ENCODE measurements at places on chromosomes 7 and 10.
A peak's percentile ranks its signal among the peaks of the same experiment; 100 is the strongest.

GRCh38 chr7:151342102-151342646 is 562 bp downstream of the NUB1 start:
- no peak for DNase-seq
- H3K4me1 ChIP-seq: peaks cover 29% of the 10 kb centered on the region
- H3K27me3 ChIP-seq: no peaks in the 10 kb centered on the region

GRCh38 chr10:50527442-50528043 is 96.2 kb downstream of the SGMS1 start:
- no peak overlapping the region for H3K27ac ChIP-seq
- no peak overlapping the region for H3K4me3 ChIP-seq
- H3K36me3 ChIP-seq: no peaks in the 10 kb centered on the region
- no peak for DNase-seq
- no peaks in the 10 kb centered on the region for H3K27me3 ChIP-seq
- no peaks in the 10 kb centered on the region for H3K4me1 ChIP-seq

DNA sequence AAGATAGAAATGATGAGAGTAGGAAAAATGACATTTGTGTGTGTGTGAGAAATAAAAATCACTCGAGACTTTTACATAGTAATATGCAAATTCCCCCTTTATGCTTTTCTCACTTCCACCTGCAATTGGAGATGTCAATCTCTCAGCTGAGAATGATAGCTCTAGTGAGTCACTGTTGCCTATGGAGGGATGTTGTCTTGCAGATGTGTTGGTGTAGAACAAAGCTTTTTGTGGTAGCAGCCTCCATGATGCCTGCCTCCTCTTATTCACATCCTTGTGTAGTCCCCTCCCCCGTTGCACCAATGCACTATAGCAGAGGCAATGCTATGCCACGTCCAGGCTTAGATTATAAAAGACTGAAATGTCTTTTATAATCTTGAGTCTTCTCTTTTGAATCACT is 33.8 kb downstream of the SPAG6 start:
- H3K27ac ChIP-seq: no peak overlapping the region
- no peaks in the 10 kb centered on the region for H3K36me3 ChIP-seq
- H3K27me3 ChIP-seq: no peaks in the 10 kb centered on the region
- no peak overlapping the region for H3K4me3 ChIP-seq

GRCh38 chr7:28207486-28208158 is 27.0 kb upstream of the JAZF1 start:
- H3K27me3 ChIP-seq: no peaks in the 10 kb centered on the region
- no peak for DNase-seq
- no peaks in the 10 kb centered on the region for H3K4me1 ChIP-seq
- no peak overlapping the region for H3K27ac ChIP-seq
- H3K36me3 ChIP-seq: no peaks in the 10 kb centered on the region
- no peak overlapping the region for H3K4me3 ChIP-seq

- H3K36me3 ChIP-seq: no peaks in the 10 kb centered on the region
- H3K4me1 ChIP-seq: peaks cover 17% of the 10 kb centered on the region
- no peaks in the 10 kb centered on the region for H3K27me3 ChIP-seq
- peak; percentile 48 for DNase-seq
These were observed 6.9 kb downstream of the C10orf62 start for GRCh38 chr10:97596101-97597082.

GRCh38 chr7:29120955-29121354 is 25.4 kb downstream of the CPVL start:
- H3K4me1 ChIP-seq: peaks cover 3% of the 10 kb centered on the region
- H3K36me3 ChIP-seq: no peaks in the 10 kb centered on the region
- H3K27me3 ChIP-seq: no peaks in the 10 kb centered on the region
- no peak overlapping the region for H3K27ac ChIP-seq
- DNase-seq: no peak

DNA sequence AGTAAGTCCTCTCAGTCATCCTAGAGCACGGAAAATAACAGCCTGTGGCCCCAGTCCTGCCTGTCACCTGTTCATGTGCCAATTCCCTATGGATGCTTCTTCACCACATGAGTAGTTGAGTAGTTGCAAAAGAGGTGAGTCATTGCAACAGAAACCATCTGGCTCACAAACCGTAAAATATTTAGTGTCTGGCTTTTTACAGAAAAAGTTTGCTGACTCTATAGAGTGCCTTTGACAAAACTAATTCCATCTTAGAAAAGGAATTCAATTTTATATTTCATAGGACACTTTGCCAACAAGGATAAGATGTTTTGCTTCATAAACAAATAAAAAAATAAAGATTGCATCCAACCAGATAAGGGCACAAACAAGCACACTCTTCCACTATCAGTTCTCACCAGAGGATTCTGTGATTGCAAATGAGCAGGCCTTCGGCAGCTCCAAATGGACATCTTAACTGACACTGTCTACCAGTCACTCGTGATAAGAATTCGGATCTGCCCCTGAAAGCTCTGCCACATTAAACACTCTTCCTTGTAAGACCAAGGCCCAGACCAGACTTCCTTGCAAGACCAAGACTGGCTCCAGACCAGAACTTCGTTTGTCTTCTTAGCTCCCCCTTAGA is 242.7 kb upstream of the SEMA3C start:
- H3K4me3 ChIP-seq: no peak overlapping the region
- H3K36me3 ChIP-seq: no peaks in the 10 kb centered on the region
- H3K4me1 ChIP-seq: no peaks in the 10 kb centered on the region
- DNase-seq: no peak
- no peaks in the 10 kb centered on the region for H3K27me3 ChIP-seq

- H3K27ac ChIP-seq: no peak overlapping the region
- H3K27me3 ChIP-seq: no peaks in the 10 kb centered on the region
- DNase-seq: peak; percentile 43
- H3K36me3 ChIP-seq: no peaks in the 10 kb centered on the region
These were observed 78.8 kb downstream of the PROSER2 start for GRCh38 chr10:11901833-11902475.

- no peak overlapping the region for H3K4me3 ChIP-seq
- H3K27ac ChIP-seq: no peak overlapping the region
- no peak for DNase-seq
- H3K4me1 ChIP-seq: no peaks in the 10 kb centered on the region
These were observed 88.8 kb upstream of the MDFIC start for GRCh38 chr7:114832906-114833595.

Measured in stomach (tissue), 19 donors.